ENCODE measurements at places on chromosomes 6 and 20.

DNA sequence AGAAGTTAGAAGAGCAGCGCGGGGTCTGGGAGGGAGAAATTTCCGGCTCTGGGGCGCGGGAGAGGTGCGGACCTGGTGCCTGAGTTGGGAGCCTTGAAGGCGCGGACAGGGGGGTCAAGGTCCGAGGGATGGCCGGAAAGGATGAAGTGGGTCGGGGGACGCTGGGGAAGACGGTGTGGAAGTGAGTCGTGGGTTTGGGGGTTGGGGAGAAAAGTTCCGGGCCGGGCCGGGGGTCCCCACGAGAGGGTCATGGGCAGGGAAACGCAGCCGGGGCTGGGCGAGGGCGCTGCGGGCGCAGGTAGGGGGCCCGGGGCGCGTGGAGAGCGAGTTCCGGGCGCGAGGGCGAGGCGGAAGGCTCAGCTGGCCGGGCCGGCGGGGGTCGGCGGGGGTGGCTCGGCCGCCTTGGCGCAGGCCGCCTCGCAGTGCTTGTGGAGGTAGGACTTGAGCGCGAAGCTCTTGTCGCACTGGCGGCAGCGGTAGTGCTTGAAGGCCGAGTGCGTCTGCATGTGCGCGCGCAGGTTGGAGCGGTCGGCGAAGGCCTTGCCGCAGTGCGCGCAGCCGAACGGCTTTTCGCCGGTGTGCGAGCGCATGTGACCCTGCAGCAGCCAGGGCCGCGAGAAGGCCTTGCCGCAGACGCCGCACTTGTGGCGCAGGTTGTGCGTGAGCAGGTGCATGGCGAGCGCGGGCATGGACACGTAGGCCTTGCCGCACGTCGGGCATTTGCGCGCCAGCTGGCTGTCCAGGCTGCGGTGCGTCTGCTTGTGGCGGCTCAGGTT is 10.5 kb upstream of the SRXN1 start:
- DNase-seq, result peak; percentile 84

DNA sequence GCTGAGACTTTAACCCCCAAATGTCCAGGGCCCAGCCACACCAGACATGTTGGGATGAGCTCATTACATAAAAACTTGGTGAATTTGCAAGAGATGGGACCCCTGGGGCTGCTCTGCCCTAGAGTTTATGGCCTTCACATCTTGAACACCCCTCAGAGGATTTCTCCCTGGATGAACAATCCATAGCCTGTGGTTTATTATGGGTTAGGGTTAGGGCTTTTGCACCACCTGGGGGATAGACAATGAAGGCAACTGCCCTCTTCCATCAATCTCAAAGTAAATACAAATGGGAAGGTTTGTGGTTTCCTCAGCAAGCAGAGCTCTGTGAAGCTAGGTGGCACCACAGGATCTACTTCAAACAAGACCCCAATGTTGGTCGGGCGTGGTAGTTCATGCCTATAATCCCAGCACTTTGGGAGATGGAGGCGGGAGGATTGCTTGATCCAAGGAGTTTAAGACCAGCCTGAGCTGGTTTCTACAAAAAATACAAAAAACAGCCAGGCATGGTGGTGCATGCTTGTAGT is 17.4 kb downstream of the SPINT3 start:
- DNase-seq, result no peak

DNA sequence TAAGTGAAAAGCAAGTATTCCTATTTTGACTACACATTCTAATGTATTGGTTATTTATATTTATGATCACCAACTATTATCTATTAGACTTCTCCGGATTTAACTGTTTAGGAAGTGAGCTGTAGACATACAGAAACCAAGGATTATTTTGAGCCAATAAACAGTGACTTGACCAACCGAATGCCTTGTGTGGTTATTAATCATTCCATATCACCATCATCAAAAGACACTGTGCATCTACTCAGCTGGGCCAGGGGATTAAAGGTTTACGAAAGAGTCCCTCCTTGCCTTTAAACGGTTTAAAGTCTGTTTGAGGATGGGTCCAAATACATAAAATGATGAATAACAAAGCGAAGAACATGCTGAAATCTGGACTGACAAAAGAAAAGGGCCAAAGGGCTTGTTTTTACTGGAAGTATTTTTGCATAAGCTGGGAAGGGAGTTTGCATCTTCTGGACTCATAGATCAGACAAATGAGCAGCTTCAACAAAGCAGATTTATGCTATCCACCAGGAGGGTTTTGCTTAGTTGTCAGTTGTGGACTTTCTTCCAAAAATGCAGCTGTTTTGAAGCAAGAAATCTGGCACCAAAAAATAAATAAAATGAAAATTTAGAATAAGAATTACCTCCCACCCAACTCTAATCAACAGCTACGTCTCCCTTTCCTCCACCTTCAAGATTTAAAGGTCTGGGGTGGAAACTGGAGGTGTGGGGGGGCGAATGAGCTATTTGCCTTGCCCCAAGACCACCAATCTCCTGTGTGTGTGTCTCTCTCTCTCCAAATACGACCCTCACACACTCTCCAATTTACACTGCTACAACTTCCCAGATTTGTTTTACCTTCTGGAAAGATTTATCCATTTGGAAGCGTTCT is 33.6 kb upstream of the ID4 start:
- peak; percentile 51 for DNase-seq

DNA sequence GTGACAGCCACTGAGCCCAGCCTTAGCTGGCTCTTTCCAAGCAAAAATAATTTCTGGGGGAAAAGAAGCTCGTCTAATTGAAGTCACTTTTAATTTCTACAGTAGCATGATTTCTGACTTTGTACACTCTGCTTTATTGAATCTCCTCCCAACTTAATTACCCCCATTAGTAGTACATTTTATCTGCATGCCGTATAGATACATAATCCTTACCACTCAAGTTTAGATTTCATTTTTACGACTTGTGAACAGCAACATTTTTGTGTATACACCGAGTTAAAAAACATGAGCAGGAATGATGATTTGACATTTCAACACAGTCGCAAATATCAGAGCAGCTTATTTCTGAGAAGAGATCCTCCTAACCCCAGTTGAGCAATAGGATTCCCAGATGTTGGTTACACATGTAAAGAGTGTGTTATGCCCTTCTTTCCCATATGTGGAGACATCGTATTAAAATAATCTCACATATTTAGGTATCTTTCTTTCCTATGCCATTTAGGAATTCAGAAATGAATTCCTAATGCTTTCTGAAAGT is 127.3 kb upstream of the MTHFD1L start:
- no peak for DNase-seq

GRCh38 chr20:60101891-60102281 is 143.7 kb downstream of the CDH26 start:
- DNase-seq, result no peak

GRCh38 chr20:63736893-63737694 is 630 bp downstream of the LIME1 start:
- peak; percentile 77 for DNase-seq

GRCh38 chr6:11732036-11732631 is 46.5 kb downstream of the ADTRP start:
- no peak for DNase-seq

DNA sequence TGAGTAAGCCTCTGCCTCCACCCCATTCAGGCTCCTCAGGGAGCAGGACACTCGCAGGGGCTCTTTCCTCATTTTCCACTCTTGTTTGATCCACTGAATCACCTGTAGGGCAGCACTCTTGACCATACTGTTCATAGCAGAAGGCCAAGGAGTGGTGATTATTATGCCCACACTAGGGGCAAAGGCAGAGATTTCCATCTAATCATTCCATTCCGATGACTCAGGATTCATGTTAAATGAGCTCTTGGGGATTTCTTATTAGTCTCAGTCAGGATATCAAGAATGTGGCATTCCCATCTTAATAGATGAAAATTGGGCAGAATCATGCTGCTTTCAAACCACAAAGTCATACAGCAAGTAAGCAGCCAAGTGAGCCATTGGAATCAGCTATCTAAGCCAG is 101.9 kb upstream of the MOCS1 start:
- DNase-seq, result no peak

GRCh38 chr20:50129662-50130355 is 16.9 kb upstream of the UBE2V1 start:
- peak; percentile 43 for DNase-seq

DNA sequence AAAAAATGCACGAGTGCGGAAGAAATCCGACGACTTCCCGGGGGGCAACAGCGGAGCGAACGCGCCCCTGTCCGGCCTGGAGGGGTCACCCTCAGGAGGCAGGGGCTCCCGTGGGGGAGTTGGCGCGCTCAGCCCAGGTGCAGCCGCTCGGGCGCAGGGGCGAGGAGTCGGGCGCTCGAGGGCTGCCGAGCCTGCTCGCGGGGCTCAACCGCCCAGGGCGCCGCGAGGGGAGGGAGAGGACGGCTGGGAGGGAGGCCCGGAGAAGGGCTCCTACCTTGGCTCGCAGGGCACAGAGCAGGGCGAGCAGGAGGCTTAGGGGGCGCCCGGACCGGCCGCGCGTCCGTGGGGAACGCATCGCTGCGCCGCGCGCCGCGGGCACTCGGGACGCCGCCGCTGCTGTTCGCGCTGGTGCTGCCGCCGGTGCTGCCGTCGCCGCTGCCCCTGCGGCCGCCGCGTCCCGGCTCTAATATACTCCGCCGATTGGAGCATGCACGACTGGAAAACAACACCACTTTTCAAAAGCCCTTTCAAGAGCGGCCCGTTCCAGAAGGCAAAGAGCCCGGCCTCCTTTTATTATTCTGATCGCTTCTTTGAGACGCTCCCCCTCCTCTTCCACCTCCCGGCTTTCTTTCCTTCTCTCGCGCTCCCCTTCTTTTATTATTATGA is 490 bp downstream of the JAG1 start:
- DNase-seq, result peak; percentile 81

DNA sequence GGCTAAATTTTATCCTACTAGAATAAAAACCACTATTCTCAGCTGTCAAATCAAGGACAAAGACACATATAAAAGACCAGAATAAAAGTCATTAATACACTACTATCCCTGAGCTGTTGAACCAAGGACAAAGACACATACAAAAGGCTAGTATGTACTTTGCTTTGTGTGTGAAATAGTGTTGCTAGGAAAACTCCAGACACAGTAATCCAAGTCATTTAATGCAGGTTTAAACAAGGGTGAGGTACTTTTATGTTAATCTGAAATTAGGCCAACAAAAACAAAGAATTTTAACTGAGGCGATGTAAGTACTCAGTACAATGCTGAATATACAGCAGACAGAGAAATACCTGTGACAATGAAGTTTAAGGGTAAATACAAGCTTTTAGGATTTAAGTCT is 18.9 kb downstream of the GCLC start:
- DNase-seq, result no peak

GRCh38 chr20:36548704-36549627 is 7.6 kb downstream of the MYL9 start:
- DNase-seq, result no peak

DNA sequence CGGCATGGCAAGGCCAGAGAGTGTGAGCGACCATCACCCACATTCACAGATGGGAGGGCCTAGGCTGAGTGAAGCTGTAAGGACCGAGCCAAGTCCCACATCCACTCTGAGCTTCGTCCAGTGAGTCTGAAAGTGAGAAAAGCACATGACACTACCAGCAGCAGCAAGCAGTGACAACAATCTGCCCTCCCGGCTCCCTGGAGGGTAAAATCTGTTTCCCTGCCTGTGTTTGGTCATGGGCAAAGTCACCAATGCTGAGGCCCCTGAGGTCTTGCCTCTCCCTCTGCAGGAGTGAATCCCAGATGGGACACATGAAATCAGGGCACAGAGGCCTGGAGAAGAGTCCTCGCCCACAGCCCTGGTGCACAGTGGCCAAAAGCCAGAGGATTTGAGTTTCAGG is 6.4 kb upstream of the CST7 start:
- no peak for DNase-seq

DNA sequence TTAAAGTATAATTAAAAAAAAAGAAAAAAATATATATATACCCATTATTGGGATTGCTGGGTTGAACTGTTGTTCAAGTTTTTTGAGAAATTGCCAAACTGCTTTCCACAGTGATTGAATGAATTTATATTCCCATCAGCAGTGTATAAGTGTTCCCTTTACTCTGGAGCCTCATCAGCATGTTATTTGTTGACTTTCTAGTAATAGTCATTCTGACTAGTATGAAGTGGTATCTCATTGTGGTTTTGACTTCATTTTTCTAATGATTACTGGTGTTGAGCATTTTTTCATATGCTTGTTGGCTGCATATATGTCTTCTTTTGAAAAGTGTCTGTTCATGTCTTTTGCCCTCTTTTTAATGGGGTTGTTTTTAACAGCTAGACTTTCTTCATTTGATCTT is 1260.8 kb upstream of the GJE1 start:
- no peak for DNase-seq

GRCh38 chr6:41359617-41360313 is 24.4 kb downstream of the NCR2 start:
- peak; percentile 15 for DNase-seq

GRCh38 chr6:7271205-7271534 is 41.8 kb downstream of the SSR1 start:
- DNase-seq, result no peak

GRCh38 chr20:52118016-52118623 is 73.5 kb downstream of the ZFP64 start:
- no peak for DNase-seq

GRCh38 chr6:5034328-5034727 is 30.5 kb upstream of the RPP40 start:
- DNase-seq, result no peak

DNA sequence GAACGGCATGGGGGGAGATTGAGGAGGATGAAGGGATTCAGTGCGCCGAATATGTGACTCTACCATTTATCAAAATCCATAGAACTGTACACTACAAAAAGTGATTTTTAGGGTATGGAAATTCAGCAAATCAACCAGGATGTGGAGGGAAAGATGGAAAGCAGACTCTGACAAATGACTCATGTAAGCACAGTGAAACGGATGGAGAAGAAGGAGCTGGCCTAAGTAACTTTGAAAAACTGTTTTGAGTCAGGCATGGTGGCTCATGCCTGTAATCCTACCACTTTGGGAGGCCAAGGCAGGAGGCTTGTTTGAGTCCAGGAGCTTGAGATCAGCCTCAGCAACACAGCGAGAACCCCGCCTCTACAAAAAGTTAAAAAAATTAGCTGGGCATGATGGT is 39.2 kb downstream of the MUC22 start:
- no peak for DNase-seq

DNA sequence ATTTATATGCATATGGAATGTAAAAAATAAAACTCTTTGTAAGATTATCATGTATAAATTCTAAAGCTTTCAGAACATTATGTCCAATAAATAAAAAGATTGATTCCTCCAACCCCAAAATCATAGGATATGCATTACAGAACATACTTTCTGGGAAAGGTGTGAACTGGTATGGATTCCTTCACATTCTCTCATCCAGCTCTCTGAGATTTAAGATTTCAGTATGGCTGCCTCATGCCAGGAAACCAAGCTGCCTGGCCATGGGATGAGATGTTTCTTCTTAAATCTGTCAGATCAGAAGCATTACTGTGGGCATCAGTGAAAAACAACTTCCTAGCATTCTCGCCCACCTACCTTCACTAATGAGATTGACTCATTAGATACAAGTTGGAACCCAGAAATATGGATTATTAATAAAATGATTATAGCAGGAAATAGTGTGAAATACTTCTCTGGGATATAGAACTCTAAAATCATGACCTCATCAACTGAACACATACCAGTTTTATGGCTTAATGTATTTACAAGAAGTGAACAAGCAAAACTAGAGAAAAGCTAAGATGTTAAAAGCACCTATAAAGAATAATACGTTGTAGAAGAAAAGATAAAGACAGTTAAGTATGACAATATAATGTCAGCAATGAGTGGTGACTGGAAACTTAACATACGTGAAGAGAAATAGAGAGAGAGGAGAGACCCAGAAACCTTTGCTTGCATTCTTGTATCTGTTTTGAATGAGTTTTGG is 171.6 kb upstream of the PHACTR1 start:
- DNase-seq, result no peak

Measured in DMS53 (cell line).